Activated T-cell treated with anti-CD3 and anti-CD28 coated beads, Interleukin-2, amount 50 U/mL, for 72 hours (primary cell): ENCODE measurements at places on chromosomes 12 and 14. TPM values are rescaled to one million over a fixed set of nuclear protein-coding genes. Genes with fewer than 3 reads are reported as not detected.
A peak's percentile ranks its signal among the peaks of the same experiment; 100 is the strongest.

Gene WNT1
- total RNA-seq: not detected

DNA sequence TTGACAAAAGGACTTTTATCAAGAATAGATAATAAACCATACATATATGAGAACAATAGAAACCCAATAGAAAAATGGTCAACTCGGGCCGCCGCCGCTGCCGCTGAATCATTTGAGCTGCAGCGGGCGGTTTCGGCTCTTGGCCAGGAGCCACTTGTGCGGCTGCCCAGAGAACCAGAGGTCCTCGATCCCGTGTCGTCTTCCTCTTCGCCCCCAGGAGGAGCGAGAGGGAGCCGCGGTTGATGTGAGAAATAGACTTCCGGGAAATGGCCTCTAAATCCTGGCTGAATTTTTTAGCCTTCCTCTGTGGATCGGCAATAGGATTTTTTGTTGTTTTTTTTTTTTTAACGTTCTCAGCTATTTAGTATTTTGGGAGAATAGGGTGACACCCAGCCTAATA lies 44.8 kb downstream of the CPSF6 start:
- H3K4me3 ChIP-seq: peak overlapping the region; percentile 81
- DNase-seq: peak; percentile 47
- peaks cover 23% of the 10 kb centered on the region for H3K4me1 ChIP-seq
- peaks cover 27% of the 10 kb centered on the region for H3K27me3 ChIP-seq

- DNase-seq: no peak
Measured at GRCh38 chr12:54229624-54230212, 40.9 kb upstream of the SMUG1 start.

DNA sequence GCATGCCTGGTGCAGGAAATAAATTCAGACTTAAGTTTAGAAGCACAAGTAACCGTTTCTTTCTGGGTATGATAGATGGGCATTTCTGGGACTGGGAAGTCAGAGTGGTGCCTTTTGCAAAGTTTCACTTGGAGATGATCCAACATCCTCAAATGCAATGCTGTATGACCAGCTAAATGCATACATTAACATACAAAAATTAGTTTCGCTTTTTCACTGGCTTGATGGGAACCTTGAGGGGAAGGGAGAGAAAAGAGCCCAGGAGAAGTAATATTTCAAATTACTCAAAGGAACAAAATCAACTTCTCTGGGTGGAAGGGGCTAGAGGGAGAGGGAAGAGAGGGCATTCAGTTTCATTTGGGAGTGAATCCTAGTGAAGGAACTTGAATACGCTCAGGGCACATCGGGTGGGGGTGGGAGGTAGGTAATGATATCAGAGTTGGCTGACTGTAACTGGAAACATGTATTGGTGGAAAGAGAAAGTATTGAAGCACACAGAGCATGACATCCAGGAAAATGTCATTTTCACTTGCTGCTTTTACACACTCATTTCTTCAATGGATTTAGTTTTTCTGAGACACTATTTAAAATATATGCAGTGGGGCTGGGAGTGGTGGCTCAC lies 175.5 kb downstream of the PTPRO start:
- peaks cover 20% of the 10 kb centered on the region for H3K27me3 ChIP-seq
- H3K27ac ChIP-seq: no peak overlapping the region

GRCh38 chr12:50239355-50239891 lies 43.9 kb downstream of the LIMA1 start:
- H3K4me1 ChIP-seq: peaks cover 22% of the 10 kb centered on the region
- H3K27me3 ChIP-seq: no peaks in the 10 kb centered on the region
- H3K36me3 ChIP-seq: peaks cover 2% of the 10 kb centered on the region
- DNase-seq: no peak
- H3K4me3 ChIP-seq: no peak overlapping the region

DNA sequence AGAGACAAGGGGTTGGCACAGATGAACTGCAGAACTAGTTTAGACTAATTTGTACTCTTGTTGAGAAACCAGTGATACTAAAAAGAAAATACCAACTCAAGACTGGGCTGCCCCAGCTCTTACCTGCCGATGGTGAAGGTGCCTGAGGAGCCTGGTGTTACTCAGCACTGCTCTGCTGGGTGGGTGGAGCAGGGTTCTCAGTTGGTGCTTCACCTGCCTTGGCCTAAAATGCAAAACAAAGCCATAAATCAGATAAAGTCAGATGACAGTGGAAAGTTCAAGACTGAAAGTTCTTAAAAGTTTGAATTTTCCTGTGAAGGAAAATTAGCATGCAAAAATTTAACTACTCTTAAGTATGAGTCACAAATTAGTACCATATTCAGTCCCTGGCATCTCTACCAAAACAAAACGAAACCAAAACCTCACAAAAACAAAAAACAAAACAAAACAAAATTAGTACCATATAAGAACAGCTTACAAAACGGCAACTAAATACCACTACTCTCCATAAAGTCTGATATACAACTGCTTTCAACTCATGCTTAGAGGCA lies 21.9 kb downstream of the YBX3 start:
- peaks cover 16% of the 10 kb centered on the region for H3K4me1 ChIP-seq
- peak overlapping the region; percentile 5 for H3K4me3 ChIP-seq
- peak overlapping the region; percentile 94 for H3K27ac ChIP-seq
- H3K27me3 ChIP-seq: no peaks in the 10 kb centered on the region
- peaks cover 29% of the 10 kb centered on the region for H3K36me3 ChIP-seq
- peak; percentile 41 for DNase-seq

GRCh38 chr14:105168979-105169507 lies 467 bp upstream of the JAG2 start:
- peak overlapping the region; percentile 80 for H3K4me3 ChIP-seq
- no peaks in the 10 kb centered on the region for H3K36me3 ChIP-seq
- peaks cover 13% of the 10 kb centered on the region for H3K4me1 ChIP-seq

DNA sequence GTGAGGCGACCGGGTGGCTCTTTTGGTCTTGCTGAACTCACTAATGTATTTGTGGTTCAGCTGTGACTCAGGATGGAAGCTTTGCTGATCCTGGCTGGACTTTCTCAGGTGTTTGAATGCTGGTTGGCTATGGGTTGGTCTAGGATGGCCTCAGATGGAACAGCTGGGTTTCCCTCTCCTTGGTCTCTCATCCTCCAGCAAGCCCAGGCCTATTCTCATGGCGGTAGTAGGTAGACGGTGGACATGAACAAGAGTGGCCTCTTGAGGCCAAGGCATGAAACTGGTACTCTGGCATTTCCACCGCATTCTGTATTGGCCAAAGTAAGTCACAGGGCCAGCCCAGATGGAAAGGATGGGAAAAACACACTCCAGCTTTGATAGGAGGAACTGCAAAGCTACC lies 11.8 kb upstream of the POLR3B start:
- DNase-seq: no peak
- H3K27ac ChIP-seq: no peak overlapping the region
- H3K27me3 ChIP-seq: no peaks in the 10 kb centered on the region
- no peaks in the 10 kb centered on the region for H3K4me1 ChIP-seq

DNA sequence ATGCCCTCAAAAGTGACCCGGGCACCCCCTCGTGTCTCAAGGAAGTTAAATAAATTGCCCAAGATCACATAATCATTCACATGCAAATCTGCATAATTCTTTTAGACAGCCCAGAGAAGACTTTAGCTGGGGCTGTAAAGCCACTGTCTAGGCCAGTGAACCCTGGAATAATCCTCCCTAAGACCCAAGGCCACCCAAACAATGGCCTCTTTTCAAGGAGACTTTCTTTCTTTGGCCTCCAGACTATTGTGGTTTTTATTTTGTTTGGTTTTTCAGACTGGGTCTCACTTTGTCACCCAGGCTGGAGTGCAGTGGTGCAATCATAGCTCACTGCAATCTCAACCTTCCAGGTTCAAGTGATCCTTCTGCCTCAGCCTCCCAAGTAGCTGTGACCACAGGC lies 10.6 kb downstream of the SVOP start:
- H3K4me1 ChIP-seq: no peaks in the 10 kb centered on the region
- DNase-seq: no peak
- peaks cover 29% of the 10 kb centered on the region for H3K27me3 ChIP-seq
- H3K27ac ChIP-seq: no peak overlapping the region

- H3K4me3 ChIP-seq: no peak overlapping the region
- no peaks in the 10 kb centered on the region for H3K36me3 ChIP-seq
- peaks cover 14% of the 10 kb centered on the region for H3K27me3 ChIP-seq
- DNase-seq: no peak
- H3K27ac ChIP-seq: no peak overlapping the region
- H3K4me1 ChIP-seq: no peaks in the 10 kb centered on the region
Measured at GRCh38 chr14:55929136-55929535, 189.1 kb upstream of the PELI2 start.

DNA sequence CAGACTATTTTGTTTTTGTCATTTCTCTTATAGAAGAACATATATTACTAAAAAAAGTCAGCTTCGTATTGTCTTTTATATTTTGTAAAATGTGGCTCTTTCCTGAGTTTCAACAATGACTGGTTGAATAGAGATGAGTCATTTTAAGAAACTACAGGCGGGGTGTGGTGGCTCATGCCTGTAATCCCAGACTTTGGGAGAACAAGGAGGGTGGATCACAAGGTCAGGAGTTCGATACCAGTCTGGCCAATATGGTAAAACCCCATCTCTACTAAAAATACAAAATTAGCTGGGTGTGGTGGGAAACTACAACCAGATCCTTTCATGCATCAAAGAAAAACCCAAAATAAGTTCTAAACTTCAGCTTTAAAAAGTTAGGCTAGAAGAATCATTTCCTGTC lies 28.8 kb downstream of the HECTD4 start:
- no peak overlapping the region for H3K27ac ChIP-seq
- H3K27me3 ChIP-seq: no peaks in the 10 kb centered on the region
- no peaks in the 10 kb centered on the region for H3K36me3 ChIP-seq
- DNase-seq: no peak
- no peak overlapping the region for H3K4me3 ChIP-seq

GRCh38 chr12:122873540-122873939 lies 22.4 kb downstream of the VPS37B start:
- H3K36me3 ChIP-seq: peaks cover 8% of the 10 kb centered on the region
- H3K4me3 ChIP-seq: peak overlapping the region; percentile 27
- H3K4me1 ChIP-seq: peaks cover 76% of the 10 kb centered on the region
- H3K27ac ChIP-seq: no peak overlapping the region
